ENCODE measurements at places on chromosomes 6 and 20.
A peak's percentile ranks its signal among the peaks of the same experiment; 100 is the strongest.

DNA sequence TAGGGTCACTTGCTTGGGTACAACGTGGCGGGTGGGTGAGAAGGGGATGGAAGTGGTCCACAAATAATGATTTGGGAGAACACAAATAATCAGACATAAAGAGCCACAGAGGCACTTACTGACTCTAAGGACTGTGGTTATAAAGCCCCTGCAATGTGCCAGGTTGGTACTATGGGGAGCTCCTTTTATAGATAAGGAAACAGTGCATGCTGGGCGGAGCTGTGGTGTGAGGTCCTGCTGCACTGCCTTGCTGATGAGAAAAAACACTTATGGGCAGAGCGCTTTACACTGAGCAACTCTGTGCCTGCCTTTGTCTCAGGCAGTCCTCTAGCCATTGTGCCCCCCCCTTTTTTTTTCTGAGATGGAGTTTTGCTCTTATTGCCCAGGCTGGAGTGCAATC lies 29.1 kb upstream of the SCRT2 start:
- no peak for DNase-seq

DNA sequence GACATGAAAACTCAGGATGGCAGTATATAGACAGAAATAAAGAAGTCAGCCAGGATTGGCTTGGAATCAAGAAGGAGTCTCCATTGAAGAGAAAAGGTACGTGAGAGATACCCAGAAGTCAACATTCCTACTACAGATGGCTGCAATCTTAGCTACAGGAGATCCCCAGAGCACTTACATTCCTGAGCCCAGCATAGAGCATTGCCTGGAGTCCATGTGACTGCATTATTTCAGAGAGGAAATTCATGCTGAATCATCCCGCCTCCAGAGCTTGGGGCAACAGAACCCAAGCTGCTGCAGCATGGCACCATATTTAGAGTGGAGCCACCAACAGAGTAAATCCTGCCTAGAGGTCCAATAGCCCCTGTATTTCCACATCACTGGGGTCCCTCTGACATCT lies 125.0 kb upstream of the GRIK2 start:
- no peak for DNase-seq

GRCh38 chr20:44056010-44056698 lies 130.8 kb downstream of the JPH2 start:
- peak; percentile 55 for DNase-seq

DNA sequence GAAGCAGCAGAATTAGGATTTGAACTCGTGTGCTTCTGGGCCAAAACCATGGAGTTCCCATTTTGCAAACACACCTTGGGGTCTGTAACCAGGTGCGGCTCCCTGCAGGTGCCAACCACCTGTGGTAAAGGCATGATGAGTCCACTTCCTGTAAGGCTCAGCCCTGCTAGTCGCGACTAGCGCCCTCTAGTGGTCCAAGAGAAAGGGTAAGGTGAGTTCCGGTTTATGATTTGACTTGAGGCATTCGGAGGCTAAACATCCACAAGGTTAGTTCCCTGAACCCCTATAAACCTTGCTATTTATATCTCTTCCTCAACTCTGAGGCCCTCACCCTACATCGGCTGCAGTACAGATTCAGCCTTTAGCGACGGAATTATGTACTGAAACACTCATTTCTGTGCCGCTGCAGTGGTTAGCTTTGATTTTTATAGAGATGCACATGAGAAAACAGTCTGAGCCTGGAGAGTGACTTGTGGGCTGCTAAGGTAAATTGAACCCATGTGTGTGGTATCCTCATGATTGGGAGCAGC lies 173.4 kb downstream of the PLCB1 start:
- no peak for DNase-seq

GRCh38 chr20:40993794-40994540 lies 34.7 kb upstream of the TOP1 start:
- no peak for DNase-seq

DNA sequence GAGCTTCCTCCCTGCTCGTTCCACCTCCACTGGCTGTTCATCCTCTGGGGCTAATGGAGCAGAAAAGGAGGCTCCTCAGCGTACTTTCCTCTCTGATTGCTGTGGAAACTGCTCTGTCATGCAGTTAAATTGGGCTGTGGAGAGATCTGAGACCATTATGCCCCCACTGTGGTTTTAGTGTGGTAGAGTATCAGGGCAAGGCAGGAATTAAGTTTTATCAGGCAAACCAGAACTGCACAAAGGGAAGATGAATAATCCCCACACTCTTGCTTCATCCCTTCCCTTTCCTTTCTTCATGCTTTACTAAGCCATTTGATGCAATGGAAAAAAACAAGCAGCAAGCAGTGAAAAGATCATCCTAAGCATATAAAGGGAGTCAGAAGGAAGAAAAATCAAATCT lies 11.9 kb upstream of the ME1 start:
- no peak for DNase-seq

DNA sequence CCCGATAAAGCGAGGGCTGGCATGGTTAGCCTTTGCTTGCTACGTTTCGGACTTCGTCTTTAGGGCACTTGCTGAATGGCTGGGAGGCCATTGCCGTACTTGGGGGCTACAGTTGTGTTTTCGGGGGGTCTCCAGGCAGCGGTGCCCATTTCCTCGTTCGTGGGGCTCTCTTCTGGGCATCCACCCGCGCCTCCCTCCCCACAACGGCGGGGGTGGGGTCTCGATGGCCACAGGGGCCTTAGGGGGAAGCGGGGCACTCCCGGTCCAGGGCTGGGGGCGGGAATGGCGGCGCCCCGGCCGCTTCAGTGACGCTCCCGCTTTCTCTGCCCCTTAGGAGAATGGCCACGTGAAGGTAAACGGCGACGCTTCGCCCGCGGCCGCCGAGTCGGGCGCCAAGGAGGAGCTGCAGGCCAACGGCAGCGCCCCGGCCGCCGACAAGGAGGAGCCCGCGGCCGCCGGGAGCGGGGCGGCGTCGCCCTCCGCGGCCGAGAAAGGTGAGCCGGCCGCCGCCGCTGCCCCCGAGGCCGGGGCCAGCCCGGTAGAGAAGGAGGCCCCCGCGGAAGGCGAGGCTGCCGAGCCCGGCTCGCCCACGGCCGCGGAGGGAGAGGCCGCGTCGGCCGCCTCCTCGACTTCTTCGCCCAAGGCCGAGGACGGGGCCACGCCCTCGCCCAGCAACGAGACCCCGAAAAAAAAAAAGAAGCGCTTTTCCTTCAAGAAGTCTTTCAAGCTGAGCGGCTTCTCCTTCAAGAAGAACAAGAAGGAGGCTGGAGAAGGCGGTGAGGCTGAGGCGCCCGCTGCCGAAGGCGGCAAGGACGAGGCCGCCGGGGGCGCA lies 2.4 kb downstream of the MARCKS start:
- DNase-seq, result peak; percentile 37

DNA sequence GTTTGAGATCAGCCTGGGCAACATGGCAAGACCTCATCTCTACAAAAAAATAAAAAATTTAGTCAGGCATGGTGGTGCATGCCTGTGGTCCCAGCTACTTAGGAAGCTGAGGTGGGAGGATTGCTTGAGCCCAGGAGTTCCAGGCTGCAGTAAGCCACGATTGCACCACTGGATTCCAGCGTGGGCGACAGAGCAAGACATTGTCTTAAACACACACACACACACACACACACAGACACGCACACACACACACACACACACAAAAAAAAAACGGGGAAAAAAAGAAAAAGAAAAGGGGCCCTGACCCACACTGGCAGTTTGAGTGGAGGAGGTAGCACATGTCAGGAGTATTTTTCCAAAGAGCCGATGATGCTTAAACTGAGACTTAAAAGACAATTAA lies 122.2 kb downstream of the AFG1L start:
- no peak for DNase-seq

GRCh38 chr6:166750108-166750793 lies 123.2 kb upstream of the RPS6KA2 start:
- no peak for DNase-seq

DNA sequence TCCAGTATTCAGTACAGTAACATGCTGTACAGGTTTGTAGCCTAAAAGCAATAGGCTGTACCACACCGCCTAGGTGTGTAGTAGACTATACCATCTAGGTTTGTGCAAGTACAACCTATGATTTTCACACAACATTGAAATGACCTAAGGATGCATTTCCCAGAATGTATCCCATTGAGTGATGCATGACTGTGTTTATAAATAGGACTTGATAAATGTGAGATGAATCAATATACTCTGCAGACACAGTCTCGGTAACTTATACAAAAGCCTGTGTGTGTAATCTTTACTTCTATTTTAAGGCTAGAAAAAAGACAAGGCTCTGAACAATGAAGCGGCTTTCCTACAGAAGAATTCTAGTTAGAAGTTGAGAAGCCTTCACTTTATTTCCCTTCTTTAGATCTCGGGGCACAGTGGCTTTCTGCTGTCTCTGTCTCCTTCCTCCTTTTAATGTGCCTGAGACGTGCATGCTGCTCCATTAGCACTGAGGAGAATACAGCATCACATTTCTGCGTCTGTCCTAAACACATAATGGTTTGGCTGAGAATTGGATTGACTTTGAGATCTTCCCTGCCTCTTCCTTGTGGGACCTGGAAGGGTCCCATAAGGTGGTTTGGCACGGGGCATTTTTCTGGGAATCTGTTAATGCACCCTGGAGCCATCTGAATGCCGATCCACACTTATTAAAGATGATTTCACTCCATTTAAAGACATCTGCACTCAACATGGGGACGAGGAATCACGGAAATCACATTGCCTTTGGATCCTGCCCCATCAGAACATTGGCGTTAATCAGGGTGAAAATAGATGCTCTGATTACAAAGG lies 112.5 kb downstream of the SCML4 start:
- no peak for DNase-seq

- DNase-seq, result no peak
Measured at GRCh38 chr6:11322252-11322885, 89.9 kb upstream of the NEDD9 start.

GRCh38 chr6:132934496-132934895 lies 120.1 kb downstream of the RPS12 start:
- DNase-seq, result no peak

- peak; percentile 48 for DNase-seq
Measured at GRCh38 chr20:41366546-41367392, at the start of gene EMILIN3. Gene EMILIN3 (minus strand): TSS chr20:41366818. CDS start chr20:41366634, 184 bp downstream.

- DNase-seq, result no peak
Measured at GRCh38 chr6:38220069-38220723, 400.7 kb downstream of the ZFAND3 start.

Measured in posterior cingulate gyrus (tissue), 11 donors.